Activated naive CD4-positive, alpha-beta T cell treated with anti-CD3 and anti-CD28 coated beads, Interleukin-2, amount 10 ng/mL, durations not matched to agents 5 hours and 36 hours (primary cell): ENCODE measurements at places on chromosomes 12 and 14. TPM values are rescaled to one million over a fixed set of nuclear protein-coding genes. Genes with fewer than 3 reads are reported as not detected.

The SYT1 gene
- total RNA-seq, result not detected

The TAS2R8 gene
- not detected for total RNA-seq

The FAM181A gene
- total RNA-seq, result not detected

The VSIG10 gene
- 5.7 TPM for total RNA-seq

The VWF gene
- 0.08 TPM for total RNA-seq

The RND1 gene
- 1.8 TPM for total RNA-seq

The TSPAN19 gene
- total RNA-seq, result not detected

The SALL2 gene
- total RNA-seq, result 3.7 TPM

The PSME2 gene
- total RNA-seq, result 386 TPM
